ENCODE measurements at places on chromosomes 1 and 21.

DNA sequence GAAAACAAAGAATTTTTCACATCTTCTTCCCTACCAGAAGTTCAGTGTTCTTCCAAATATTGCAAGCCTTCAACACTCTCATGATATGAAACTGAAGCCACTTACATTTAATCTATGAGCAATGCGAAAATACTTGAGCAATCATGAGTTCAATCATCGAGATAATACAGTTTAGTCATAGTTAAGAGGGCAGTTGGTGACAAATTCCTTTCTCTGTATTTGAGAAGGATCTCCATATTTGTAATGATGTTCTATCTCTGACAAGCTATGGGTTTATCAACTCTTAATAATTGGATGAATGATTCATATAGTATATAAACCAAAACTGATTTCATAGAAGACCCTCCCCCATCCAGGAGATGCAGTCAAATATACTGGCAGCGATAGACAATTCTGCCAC is 29.7 kb upstream of the PYHIN1 start:
- no peak for DNase-seq

DNA sequence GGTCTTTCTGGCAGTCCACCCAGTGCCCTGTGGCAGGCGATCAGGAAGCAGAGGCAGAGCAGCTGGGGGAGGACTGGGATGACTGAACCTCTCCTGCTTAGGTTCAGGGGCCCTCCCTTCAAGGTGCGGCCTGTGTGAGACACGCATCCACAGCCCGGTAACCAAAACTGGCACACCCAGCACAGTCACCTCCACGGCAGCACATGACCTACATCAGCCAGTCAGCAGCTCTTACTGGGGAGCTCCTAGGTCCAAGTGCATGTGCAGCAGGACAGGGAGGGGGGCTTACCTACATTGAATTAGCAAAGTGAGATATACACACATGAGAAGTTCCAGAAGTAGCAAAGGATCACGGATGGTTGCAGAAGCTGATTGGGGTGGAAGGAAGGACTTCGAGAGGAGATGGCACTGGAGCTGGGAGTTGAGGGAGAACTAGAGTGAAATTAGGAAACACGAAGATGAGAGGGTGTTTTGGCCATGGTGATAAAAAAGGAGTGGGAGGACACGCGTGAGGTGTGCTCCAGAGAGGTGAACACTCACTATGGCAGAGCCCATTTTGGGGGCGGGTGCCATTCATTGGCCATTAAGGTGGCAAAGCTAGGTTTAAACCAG is 51.4 kb upstream of the IRF2BP2 start:
- no peak for DNase-seq

DNA sequence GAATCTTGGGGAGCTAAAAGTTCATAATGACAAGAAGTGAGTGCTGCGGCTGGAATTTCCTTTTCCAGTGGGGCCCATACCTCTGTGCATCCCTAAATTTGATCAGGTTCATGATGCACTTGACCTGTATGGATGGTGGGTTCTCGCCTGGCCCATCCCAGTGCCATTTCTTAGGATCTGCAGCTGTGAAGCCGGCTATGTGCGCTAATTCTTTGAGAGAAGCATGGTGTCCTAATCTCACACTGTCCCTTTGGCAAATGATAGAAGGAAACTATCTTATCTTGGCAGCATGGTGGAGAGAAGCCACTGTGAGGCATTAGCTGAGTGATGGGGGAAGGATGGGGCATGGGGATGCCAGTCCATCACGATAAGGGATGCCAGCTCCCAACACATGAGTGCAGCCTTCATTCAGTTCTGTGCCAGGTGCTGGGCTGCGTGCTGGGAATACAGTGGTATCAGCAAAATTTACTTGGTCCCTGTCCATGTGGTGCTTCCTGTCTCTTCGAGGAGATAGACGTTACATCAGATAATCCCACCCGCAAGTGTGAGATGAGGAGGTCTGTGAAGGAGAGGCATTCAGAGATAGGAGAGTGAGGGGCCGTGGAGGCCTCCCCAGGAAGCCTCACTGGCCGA is 30.5 kb downstream of the STUM start:
- DNase-seq, result no peak

DNA sequence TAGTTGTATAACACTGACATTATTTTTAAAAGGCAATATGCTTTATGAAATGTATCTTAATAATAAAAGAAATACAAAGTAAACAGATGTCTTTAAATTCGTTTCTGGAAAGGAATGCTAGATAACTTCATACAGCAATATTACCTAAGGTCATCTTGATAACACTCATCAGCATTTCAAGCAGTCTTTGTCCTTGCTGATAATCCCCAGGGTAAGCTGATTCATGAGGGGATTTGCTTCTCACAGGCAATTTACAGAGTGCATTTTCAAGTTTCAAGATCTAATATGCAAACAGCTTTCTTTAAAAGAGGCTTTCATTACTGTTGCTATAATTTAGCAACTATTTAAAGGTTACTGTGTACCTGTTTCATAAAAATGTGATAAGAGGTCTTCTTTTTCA is 75.2 kb upstream of the NEK2 start:
- DNase-seq, result peak; percentile 18

- DNase-seq, result no peak
Observed at GRCh38 chr1:232861107-232861506, 55.9 kb downstream of the MAP10 start.

- no peak for DNase-seq
Observed at GRCh38 chr1:203777596-203777995, 12.6 kb downstream of the LAX1 start.

DNA sequence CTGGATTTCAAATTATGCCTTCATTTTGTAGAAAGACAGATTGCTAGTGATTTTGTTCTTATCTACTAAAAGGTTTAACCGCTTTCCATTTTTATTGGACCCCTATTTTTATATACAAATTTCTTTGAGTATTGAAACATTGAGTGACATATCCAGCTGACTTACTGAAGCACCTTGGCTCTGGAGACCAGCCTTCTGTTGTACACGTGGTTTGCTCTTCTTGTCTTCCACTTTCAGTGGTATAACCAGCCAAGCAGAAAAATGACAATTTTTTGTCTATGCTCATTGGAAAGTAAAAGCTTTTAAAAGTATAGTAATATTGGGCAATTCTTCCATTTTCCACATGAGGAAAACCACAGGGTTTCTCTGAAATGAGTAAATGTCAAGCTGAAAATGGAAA is 4.4 kb downstream of the F13B start:
- no peak for DNase-seq

GRCh38 chr1:228184152-228184551 is 18.5 kb downstream of the IBA57 start:
- DNase-seq, result no peak

DNA sequence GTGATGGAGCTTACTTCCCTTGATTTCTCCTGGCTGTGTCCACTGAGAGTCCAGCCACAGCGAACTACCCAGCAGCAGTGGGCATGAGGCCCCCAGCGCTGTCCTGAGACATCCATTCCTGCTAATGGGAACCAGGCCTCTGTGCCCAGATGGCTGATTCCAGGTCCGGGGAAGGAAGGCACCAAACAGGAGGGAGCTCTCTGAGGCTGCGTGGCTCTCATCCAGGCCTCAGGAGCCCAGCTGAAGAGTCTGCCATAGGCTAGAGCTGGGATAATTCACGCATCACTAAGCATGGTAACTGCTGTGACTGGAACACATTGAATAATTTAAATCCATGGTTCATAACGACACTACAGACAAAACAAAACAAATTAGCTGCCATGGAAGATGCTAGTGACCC is 24.7 kb upstream of the LRRC47 start:
- DNase-seq, result no peak

DNA sequence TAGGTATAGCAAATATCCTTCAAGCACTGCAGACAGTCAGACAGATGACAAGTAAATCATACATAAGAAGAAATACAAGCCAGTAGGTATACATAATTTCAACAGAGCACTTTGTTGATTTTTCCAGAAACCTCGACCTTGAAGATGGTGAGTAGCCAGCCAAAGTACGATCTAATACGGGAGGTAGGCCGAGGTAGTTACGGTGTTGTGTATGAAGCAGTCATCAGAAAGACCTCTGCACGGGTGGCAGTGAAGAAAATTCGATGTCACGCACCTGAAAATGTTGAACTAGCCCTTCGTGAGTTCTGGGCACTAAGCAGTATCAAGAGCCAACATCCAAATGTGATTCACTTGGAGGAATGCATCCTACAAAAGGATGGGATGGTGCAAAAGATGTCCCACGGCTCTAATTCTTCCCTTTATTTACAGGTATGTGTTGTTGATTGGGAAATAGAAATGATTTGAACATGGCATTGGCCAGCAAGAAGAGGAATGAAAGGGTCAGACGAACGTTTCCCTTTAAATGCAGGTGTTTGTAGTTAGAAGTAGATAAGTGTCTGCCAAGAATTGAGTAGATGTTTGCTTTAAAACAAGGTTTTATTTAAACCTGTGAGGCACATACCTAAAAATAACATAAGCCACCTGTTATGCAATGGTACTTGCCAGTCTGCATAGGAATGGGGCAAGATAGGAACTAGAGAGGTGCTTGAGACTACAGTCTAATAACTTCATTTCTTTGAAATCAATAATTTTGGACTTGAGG is 2.7 kb downstream of the PDIK1L start:
- no peak for DNase-seq

DNA sequence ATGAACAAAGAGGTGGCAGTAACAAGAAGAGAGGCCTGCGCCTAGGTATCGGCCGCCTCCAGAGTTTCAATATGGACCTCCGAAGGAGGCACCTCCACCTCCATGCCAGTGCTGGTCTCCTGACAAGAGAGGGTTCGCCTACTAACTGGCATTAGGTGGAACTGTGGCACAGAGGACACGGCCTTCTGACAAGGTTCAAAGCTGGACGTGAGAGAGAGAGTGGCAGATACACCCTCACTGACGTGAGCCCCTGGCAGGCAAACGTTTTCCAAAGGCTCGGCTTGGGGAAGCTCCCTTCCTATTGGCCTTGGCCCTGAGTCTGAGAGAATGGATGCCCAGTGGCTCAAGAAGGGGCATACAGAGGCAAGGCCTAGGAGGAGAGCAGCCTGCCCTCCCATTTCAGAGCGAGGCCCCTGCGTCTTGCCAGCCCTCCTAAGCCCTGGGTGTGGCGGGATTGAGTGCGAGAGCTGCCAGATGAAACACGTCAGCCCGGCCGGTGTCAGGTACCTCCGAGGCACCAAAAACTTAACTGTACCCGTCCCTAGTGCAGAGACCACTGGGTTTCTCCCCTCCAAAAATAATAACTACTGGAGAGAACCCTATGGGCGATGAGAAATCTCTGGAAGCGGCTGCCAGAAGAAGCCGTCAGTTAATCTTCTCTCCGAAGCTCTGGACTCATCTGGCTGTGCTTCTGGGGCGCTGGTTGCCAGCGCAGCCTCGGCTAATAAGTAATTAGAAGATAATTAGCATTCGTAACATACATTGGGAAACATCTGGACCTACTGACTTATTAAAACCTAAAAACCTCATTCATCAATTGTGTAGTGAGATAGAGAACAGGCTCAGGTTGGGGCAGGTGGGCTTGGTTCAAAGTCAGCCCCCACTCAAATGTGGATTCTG is 283.6 kb downstream of the NPHP4 start:
- no peak for DNase-seq

DNA sequence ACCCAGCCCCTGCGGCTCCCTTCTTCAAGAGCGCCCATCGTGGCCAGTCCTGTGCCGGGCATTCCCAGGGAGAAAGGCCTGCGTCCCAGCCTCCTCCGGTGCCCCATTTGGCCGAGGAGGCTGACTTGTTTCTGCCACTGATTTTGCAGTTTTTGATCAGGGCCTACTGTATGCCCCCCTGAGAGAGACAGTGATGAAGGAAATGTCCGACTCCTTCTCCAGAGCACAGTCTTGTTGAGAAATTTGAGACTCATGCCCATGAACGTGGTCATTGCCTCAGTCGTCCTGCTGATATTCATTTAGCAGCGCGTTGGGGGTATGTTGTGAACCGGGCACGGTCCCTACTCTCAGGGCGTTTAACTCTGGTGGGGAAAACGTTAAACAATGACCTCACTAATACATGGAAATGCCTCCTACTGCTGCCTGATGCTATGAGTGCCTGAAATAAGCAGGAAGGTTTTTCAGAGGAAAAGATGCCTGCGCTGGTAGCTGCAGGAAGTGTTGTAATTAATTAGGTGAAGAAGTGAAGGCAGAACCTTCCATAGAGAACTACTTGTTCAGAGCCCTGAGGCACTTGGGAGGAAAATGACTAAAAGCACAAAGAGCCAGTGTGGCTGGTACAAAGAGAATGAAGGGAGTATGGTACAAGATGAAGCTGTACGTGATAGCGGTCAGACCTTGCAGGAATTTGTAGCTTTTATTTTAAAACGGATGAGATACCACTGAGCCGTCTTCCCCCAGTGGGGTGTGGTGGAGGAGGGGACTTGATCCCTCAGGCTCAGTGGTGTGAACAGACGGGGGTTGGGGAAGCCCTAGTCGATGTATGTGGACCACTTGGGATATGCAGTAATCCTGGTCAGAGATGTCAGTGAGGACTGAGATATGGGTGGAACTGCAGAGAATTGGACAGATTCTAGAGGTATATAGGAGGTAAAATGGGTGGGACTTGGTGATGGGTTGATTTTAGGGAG is 730 bp downstream of the ZCCHC17 start:
- DNase-seq, result peak; percentile 28

DNA sequence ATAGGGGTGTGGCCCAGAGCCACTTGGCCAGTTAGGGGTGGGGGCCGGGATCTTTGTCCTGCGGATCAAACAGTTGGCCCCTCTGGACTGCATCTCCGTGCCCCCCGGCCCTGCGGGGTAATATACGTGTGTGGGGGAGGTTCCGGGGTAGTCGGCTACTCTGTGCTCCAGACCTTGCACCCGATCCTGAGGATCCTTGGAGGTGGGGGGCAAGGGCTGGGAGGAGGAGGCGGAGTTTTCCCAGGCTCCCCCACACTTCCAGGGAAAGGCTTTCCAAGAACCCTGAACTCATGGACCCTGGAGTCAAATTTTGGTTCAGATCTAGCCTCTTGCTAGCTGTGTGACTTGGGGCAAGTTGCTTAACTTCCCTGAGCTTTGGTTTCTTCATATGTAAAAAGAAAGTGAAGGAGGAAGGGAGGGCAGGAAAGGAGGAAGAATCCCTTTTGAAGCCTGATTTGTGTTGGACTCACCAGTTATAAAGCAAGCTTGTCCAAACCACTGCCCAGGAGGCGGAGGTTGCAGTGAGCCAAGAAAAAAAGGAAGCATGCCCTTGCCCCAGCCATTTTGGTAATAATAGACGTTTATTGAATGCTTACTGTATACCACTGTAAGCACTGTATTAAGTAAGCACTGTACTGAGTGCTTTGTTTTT is 686 bp downstream of the MIIP start:
- DNase-seq, result peak; percentile 29

GRCh38 chr1:109275706-109276345 is 7.1 kb downstream of the PSRC1 start:
- DNase-seq, result peak; percentile 46

DNA sequence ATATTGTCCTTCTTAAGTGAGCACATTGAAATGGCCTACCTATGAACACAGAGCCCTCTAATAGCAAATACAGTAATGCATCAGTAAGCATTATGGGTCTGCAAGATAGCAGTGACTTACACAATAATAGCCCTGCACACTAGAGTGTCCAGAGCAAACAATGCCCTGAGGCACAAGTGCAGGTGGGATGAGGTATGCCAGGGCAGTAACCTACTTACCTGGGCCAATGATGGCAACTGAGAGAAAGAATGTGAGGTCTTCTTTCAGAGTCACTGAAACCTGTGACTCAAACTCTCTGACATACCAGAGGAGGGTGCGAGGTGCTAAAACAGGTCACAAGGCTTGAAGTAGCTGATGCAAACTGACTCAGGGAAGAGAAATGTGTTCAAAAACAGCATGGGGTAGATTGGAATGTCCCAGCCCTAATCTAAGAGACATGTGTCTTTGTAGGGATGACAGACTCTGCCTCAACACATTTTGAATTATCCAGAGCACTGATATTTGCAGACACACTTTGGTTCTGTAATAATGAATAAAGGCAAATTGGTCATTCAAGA is 168.5 kb upstream of the RUNX1 start:
- peak; percentile 95 for DNase-seq

GRCh38 chr1:209395169-209395568 is 188.3 kb upstream of the CAMK1G start:
- DNase-seq, result no peak
